ENCODE measurements at places on chromosomes 3 and 15.
A peak's percentile ranks its signal among the peaks of the same experiment; 100 is the strongest.

GRCh38 chr3:103516950-103517349, 1082.1 kb downstream of the ZPLD1 start:
- H3K27me3 ChIP-seq = no peaks in the 10 kb centered on the region
- no peak overlapping the region for H3K4me3 ChIP-seq
- H3K4me1 ChIP-seq = no peaks in the 10 kb centered on the region
- no peaks in the 10 kb centered on the region for H3K36me3 ChIP-seq
- no peak overlapping the region for H3K27ac ChIP-seq

DNA sequence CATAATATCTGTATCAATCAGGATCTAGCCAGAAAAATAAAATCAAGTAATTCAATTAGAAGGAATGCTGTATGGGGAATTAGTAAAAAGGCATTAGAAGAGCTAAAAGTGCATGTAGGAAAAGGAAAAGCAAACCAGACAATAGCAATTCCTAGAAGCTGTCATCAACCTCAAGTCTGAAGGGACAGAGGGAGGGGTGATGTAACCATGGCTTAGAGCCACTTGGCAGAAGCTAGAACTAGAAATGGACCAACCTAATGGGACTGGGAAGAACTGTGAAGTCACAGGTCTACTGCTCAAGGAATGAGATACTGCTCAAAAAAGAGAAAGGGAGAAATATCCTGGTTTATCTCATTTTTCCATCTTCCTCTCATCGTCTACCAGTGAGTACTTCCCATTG, 590.7 kb upstream of the SGO1 start:
- no peak for DNase-seq
- no peaks in the 10 kb centered on the region for H3K27me3 ChIP-seq
- H3K4me1 ChIP-seq = no peaks in the 10 kb centered on the region

GRCh38 chr3:142134799-142135325, 14.5 kb downstream of the TFDP2 start:
- H3K4me1 ChIP-seq = no peaks in the 10 kb centered on the region
- H3K4me3 ChIP-seq = no peak overlapping the region

DNA sequence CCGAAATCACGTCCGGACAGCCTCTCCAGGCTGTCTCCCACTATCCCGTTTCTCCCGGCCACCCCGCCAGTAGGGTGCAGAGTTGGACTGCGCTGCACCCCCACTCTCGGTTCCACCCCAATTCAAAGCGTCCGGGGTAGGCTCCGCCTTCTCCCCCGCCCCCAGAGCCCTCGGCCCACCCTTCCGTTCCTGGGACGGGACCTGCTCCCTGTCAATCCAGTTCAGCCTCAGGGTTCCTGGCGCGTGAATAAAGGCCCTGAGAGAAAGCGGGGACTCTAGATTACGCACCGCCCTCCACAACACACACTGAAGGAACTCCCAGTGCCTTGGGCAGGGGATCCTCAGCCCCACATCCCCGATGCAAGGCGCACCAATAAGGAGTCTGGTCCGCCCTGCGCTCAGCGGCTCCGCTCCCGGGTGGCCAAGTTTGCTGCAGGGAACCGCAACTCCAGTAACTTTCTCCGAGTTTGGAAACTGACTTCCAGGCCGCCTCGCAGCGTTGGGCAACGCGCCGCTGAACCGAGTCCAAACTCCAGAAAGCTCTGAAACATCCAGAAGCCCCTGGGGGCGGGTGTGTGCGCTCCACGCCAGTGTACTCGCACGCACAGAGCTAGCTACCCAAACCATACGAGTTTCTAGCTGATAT, 1.9 kb downstream of the ADAMTS9 start:
- no peaks in the 10 kb centered on the region for H3K27me3 ChIP-seq
- H3K36me3 ChIP-seq = peaks cover under 1% of the 10 kb centered on the region
- H3K4me1 ChIP-seq = peaks cover 13% of the 10 kb centered on the region
- peak overlapping the region; percentile 97 for H3K27ac ChIP-seq
- DNase-seq = peak; percentile 96

- no peak for DNase-seq
- H3K4me1 ChIP-seq = no peaks in the 10 kb centered on the region
- H3K4me3 ChIP-seq = no peak overlapping the region
- no peaks in the 10 kb centered on the region for H3K36me3 ChIP-seq
Observed at GRCh38 chr3:160205606-160206005, 19.6 kb upstream of the C3orf80 start.

DNA sequence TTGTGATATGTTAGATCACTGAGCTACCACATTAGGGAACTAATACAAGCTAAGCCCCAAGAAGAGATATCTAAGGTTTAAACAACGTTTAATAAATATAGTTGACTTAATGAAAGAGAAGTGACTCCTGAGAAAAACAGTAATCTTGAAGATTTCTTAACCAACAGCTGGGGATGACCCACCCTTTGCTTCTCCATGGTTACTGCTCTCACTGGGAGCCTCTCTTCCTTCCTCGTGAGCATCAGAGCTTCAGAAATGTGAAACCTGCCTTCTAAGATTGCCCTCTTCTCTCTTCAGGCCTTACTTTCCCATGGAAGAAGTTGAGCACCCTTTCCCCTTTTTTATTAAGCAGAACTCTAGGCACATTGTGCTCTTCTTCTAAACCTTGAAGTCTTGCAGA, 132.2 kb upstream of the NR2E3 start:
- H3K27ac ChIP-seq = no peak overlapping the region
- no peaks in the 10 kb centered on the region for H3K27me3 ChIP-seq
- H3K36me3 ChIP-seq = no peaks in the 10 kb centered on the region
- H3K4me3 ChIP-seq = no peak overlapping the region

- no peak overlapping the region for H3K27ac ChIP-seq
- H3K36me3 ChIP-seq = peaks cover 3% of the 10 kb centered on the region
- H3K27me3 ChIP-seq = no peaks in the 10 kb centered on the region
- H3K4me3 ChIP-seq = no peak overlapping the region
- no peaks in the 10 kb centered on the region for H3K4me1 ChIP-seq
Observed at GRCh38 chr15:42741710-42742109, 4.8 kb upstream of the CDAN1 start.

DNA sequence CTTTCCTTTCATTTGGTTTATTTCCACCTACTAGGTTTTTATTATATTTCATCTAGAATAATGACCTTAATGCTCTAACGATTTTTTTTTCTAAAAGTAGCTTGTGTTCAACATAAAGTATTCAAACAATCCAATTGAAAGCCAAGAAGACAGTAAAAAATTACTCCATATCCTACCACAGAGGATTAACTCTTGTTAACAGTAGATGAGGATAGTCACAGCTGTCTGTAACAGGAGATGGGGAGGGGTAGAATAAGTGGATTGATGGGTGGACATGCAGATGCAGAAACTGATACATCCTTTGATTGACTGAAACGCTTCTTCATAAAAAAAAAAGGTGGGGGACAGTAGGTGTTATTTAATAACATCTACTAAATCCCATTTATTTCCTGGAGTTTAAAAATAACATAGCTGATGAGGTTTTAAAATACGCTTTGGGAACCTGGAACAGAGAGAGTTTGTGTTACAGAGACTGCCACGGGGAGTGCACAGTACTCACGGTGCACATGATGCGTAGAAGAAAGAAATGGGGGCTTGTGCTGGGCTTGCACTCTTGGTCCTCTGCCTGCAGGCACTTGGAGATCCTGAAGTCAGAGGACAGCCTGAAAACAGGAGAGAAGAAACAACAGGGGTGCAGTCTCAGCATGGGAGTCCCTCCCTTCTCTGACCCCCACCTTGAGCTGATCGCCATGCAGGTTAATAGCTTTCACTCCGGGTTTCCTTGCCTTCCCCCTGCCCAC, 226.7 kb downstream of the THSD4 start:
- H3K4me1 ChIP-seq = no peaks in the 10 kb centered on the region
- H3K27ac ChIP-seq = no peak overlapping the region
- DNase-seq = no peak
- H3K4me3 ChIP-seq = no peak overlapping the region

GRCh38 chr3:132650153-132650552, 9.5 kb downstream of the ACAD11 start:
- H3K4me3 ChIP-seq = no peak overlapping the region
- H3K27me3 ChIP-seq = no peaks in the 10 kb centered on the region
- H3K4me1 ChIP-seq = no peaks in the 10 kb centered on the region
- DNase-seq = no peak

DNA sequence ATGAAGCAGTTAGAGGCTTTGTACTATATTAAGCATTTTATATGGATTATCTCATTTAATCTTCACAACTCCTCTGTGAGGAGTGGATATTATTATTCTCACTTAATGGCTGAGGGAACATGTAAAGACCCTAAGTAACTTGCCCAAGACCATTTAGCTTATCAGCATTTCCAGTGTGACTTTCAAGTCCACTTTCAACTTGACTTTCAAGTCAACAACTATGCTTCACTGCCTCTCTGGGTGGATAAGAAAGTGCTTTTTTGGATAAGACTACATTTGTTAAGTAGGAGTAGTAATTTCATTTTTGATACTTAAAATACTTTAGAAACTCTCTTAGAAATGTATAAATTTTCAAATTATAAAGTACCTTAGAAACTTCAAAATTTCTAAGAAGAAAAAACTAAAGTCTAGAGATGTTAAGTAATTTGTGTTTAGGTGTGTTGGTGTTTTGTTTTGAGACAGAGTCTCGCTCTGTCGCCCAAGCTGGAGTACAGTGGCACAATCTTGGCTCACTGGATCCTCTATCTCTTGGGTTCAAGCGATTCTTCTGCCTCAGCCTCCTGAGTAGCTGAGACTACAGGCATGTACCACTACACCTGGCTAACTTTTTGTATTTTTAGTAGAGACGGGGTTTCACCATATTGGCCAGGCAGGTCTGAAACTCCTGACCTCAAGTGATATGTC, 71.8 kb downstream of the MINDY2 start:
- DNase-seq = no peak
- no peak overlapping the region for H3K27ac ChIP-seq
- no peak overlapping the region for H3K4me3 ChIP-seq
- no peaks in the 10 kb centered on the region for H3K4me1 ChIP-seq
- no peaks in the 10 kb centered on the region for H3K27me3 ChIP-seq

DNA sequence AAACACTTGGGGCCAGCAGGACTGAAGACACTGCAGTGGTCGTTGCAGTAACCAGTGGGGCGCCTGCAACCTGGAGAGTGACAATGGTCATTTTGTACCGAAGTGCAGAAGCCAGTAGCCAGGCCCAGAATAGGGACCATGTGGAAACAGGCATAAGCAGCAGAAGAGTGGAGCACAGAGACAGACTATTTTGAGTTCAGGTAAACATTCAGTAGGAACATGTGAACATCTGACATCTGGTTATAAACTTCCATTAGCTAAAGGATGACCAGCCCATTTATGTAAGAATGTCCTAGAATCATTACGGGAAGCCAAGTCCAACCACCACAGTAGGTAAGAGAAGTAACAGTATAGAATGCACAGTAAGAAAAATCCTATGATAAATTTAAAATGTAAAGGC, 32.4 kb upstream of the TKT start:
- H3K27me3 ChIP-seq = no peaks in the 10 kb centered on the region
- H3K4me3 ChIP-seq = no peak overlapping the region
- H3K4me1 ChIP-seq = no peaks in the 10 kb centered on the region
- no peak for DNase-seq
- H3K36me3 ChIP-seq = peaks cover 1% of the 10 kb centered on the region

DNA sequence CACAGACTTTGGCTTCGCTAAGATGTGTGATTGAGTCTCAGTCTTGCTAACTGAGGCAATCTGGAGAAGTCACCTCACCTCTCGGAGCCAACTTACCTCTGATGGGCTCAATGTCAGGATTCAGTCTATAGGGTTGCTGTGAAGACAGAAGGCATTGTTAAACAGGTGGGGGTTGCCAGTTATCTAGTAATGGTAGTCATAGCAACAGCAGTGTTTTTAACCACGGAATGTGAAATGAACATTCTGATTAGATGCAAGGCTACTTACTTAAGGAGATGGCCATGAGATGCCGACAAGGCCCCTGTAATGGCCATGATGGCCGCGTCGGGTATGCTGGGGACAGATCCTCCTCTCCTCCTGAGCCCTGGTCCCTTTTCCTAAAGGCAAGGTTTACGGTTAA, 243.1 kb downstream of the GABRG3 start:
- H3K4me1 ChIP-seq = no peaks in the 10 kb centered on the region
- no peaks in the 10 kb centered on the region for H3K36me3 ChIP-seq
- no peak overlapping the region for H3K27ac ChIP-seq
- no peaks in the 10 kb centered on the region for H3K27me3 ChIP-seq

- H3K4me3 ChIP-seq = no peak overlapping the region
- H3K27ac ChIP-seq = no peak overlapping the region
- no peaks in the 10 kb centered on the region for H3K27me3 ChIP-seq
- DNase-seq = no peak
Observed at GRCh38 chr15:40706121-40706520, 11.1 kb downstream of the RAD51 start.

GRCh38 chr15:63836579-63836978, 2.8 kb upstream of the HERC1 start:
- DNase-seq = no peak
- no peak overlapping the region for H3K27ac ChIP-seq
- H3K4me1 ChIP-seq = peaks cover 3% of the 10 kb centered on the region
- no peaks in the 10 kb centered on the region for H3K27me3 ChIP-seq
- no peaks in the 10 kb centered on the region for H3K36me3 ChIP-seq

- H3K27me3 ChIP-seq = no peaks in the 10 kb centered on the region
- no peak overlapping the region for H3K27ac ChIP-seq
- DNase-seq = no peak
- H3K4me1 ChIP-seq = peaks cover 1% of the 10 kb centered on the region
Observed at GRCh38 chr3:152445212-152445611, 176.5 kb downstream of the MBNL1 start.

DNA sequence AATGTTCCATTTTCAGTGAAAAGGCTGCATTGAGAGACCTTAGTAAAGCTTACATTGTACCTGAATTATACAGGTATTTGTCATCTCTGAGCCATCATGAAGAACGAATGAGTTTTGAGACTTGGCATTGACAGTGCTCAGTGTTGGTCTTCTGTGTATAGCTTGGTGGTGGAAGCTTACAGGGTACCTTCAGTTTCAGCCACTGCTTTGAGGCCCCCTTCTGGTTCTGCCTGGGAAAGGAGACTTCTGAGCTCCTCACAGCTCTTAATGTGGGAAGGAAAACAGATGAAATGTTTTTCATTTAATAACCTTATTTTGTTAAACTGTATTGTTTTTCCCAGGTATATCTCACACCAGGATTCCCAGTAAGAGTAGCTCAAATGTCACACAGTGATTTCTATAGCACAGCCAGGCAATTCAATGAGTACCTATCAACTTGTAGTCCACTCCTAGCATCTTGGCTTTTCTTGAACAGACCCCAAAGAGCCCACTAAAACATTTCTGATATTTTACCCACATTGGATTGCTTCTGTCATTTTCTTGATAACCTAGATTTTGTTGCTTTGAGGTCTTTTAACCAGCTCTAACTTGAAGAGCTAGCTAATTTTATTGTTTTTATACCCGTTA, 5.6 kb downstream of the SERPINI1 start:
- H3K4me1 ChIP-seq = no peaks in the 10 kb centered on the region
- H3K36me3 ChIP-seq = no peaks in the 10 kb centered on the region
- DNase-seq = no peak
- no peak overlapping the region for H3K27ac ChIP-seq
- H3K27me3 ChIP-seq = no peaks in the 10 kb centered on the region
